Type B pancreatic cell (in vitro differentiated cells): ENCODE measurements at places on chromosomes 12 and 14.

GRCh38 chr12:16329594-16329993 is 17.9 kb upstream of the MGST1 start:
- no peak for DNase-seq

DNA sequence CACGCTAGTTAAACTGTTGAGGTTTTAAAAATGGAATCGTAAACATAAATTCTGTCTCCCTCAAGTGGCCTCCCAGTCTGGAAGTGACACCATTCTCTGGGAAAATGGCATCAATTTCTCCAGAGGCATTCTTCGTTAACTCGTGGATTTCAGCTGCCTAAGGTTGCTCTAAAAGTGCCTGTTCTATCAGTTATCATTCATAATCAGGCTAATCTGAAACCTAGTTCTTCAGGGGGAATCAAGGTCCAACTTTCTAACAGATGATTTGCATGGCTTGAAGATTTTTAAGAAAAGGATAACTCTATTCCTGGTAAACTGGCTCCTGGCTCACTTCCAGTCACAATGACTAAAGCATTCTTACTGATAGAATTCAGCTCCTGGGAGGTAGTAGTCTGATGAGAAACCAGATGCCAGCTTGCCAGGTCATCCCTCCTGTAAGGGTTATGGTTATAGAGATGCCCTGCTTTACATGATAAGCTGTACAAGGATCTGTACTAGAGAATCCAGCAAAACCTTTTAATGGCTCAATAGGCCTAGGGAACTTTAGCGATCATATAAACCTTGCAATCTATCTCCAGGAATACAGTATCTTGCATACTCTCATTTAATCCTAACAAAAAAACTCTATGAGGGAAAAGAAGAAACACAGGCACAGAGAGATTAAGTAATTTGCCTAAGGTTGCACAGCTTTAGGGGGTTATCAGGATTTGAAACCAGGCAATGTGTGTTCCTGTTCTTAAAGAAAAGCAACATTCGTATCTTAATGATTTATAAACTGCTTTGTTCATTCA is 1.5 kb downstream of the L3HYPDH start:
- DNase-seq = no peak

DNA sequence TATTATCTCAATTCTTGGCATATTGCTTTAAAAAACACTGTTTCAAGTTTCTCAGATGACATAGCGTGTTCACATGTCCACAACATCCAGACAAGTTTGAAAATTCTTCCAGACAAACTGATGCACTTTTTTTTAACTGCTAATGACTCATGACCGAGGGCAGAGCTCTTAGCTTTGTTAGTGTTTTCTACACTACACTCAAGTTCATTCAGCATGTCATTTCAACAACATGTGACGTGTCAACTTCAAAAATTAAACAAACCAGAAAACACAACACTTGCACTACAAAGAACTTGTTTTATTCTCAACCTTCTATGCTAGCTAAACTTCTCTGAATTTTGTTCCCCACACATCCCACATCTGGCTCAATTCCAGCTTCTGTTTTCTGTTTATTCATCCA is 1186.3 kb upstream of the FLRT2 start:
- DNase-seq = no peak

- no peak for DNase-seq
These were observed 53.7 kb downstream of the EFCAB11 start for GRCh38 chr14:89900802-89901201.

DNA sequence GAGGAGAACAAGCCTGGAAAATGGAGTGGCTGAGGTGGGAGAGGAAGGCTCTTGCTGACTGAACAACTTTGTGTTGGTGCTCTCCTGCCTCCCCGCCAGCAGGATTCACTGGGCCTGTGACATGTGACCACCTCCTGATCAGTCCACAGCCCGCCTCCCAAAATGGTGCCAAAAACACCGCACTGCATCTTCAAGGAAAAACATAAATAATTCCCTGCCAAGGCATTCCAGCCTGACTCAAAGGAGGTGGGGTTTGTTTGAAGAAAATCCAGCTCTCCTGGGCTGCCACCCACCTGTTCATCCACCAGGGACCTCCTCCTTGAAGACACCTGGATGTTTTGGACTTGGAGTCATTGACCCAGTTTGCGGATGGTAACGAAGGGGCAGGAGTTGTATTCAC is 83.8 kb upstream of the PIWIL1 start:
- DNase-seq = no peak

GRCh38 chr12:7501031-7501588 is 2.5 kb downstream of the CD163 start:
- DNase-seq = no peak

DNA sequence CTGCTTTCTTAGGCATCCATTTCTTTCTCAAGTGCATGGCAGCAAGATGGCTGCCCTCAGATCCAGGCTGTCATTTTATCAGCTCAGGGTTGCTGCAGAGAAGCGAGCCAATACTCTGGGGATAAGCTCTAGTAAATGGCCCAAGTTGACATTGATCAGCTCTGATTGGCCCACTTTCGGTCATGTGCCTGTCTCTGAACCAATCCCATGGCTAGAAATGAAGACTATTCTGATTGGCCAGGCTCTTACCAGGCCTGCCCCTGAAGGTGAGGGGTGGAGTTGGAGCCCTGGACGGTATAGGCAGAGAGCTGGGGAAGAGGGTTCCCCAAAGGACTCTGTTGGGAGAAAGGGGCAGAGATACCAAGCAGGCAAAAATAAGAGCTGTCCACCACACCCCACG is 41.4 kb downstream of the MYO1H start:
- no peak for DNase-seq

GRCh38 chr12:480831-481816 is 21.4 kb downstream of the B4GALNT3 start:
- DNase-seq = no peak

- DNase-seq = no peak
These were observed 120.4 kb upstream of the CNOT2 start for GRCh38 chr12:70122804-70123203.

GRCh38 chr12:123094349-123095077 is 56.4 kb downstream of the PITPNM2 start:
- DNase-seq = no peak

DNA sequence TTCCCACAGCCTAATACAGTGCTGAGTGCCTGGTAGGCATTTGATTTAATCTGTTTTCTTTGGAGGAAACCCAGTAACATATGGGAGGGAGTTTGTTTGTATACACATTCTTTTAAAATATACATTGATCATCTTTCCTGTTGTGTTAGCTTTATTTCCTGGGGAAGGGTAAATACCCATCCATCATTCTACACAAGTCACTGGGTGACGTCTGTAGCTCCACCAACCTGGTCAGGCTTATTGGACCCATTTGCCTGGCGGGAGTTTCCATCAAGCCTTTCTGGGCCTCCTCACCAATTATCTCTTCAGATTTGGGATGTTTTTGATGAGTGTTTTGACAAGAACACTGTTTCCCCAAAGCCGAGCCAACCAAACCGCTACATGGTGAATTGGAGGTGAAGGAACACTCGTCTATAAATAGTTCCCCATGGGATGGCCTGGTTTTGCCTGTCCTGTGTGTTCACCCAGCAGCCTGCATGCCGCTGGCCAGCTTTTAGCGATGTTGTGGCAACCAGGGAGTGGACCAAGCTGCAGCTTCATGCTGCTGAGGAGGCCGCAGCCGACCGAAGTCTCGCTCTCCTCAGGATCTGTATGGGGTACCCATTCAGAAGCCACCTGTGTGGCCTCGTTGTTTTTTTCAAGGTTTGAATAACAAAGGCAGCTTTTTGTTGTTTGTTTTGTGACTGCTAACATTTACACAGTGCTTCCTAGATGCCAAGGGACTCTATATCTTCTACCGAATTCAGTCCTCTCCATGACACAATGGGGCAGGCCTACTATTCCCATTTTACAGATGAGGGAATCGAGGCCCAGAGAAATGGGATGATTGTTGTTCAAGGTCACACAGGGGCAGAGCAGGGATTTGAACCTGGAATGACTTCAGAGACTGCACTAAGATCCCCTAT is 22.6 kb downstream of the PLXNC1 start:
- DNase-seq = no peak

GRCh38 chr12:103680591-103681141 is 93.6 kb downstream of the STAB2 start:
- no peak for DNase-seq

GRCh38 chr12:103780093-103780440 is 61.0 kb downstream of the NT5DC3 start:
- DNase-seq = no peak

GRCh38 chr12:42981379-42981778 is 391.8 kb upstream of the PRICKLE1 start:
- DNase-seq = no peak

- DNase-seq = no peak
These were observed 33.6 kb upstream of the MAP3K9 start for GRCh38 chr14:70842851-70843462.

- no peak for DNase-seq
These were observed 77.2 kb upstream of the RFLNA start for GRCh38 chr12:124217508-124218242.

DNA sequence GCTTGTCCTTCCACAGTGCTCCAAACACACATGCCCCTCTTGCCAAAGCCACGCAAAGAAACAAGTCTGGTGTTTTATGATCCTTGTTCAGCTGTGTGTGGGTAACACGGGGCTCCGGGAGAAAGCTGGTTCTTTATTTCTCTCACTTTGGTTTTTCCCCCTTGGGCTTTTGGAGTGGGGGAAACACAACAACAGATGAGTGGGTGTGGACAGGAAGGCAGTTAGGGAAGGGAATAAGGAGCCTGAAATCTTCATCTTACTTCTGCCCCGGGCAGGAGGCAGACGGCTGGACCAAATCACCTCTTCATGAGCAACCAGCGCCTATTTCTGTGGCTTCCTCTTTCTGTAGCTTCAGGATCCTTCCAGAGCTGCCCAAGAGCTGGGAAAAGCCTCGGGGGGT is 218.5 kb downstream of the PHETA1 start:
- no peak for DNase-seq

- no peak for DNase-seq
These were observed 16.5 kb downstream of the KRT7 start for GRCh38 chr12:52249511-52250047.

GRCh38 chr12:116138364-116138763 is 139.1 kb downstream of the MED13L start:
- no peak for DNase-seq

- no peak for DNase-seq
These were observed 1044.9 kb upstream of the FLRT2 start for GRCh38 chr14:84485036-84485435.

DNA sequence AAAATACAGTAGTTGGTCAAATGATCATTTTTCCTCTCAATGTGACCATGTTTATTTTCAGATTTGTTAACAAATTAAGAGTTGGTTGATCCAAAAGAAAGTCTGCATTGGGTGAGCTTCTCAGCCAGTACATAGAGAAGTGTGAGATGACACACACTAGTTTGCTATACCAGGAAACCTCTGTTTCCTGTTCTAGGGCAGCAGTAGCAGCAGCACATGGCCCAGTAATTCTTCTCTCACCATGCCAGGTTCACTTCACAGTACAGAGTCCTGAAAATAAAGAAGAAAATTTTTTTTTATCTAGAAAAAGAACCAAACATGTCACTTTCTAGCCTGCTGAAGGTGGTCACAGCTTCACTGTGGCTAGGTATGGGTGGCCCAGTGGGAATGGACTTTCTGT is 250.2 kb upstream of the OR4E1 start:
- no peak for DNase-seq

DNA sequence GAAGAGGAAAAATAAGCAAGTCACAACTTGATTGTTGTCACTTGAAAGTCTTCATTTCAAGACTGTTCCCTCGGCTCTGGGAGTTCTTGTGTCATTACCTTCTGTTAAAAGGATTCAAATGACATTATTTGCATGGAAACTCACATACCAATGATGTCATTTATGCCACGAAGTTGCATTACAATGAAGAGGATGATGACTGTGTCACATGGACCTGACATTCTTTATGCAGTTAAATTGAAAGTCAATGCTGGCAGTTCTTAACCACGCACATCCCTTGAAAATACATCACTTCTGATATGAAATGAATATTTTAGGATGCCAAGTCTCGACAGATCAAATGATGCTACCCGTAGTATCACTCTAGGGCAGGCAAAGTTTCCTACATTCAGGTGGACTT is 1069.5 kb downstream of the VRK1 start:
- no peak for DNase-seq

- no peak for DNase-seq
These were observed 18.2 kb downstream of the CEP128 start for GRCh38 chr14:80923368-80923767.

- DNase-seq = no peak
These were observed 89.8 kb downstream of the PDZRN4 start for GRCh38 chr12:41277946-41278267.

GRCh38 chr12:27711317-27711682 is 668 bp downstream of the MRPS35 start:
- DNase-seq = no peak

- DNase-seq = no peak
These were observed 15.0 kb downstream of the POMT2 start for GRCh38 chr14:77305696-77306095.

DNA sequence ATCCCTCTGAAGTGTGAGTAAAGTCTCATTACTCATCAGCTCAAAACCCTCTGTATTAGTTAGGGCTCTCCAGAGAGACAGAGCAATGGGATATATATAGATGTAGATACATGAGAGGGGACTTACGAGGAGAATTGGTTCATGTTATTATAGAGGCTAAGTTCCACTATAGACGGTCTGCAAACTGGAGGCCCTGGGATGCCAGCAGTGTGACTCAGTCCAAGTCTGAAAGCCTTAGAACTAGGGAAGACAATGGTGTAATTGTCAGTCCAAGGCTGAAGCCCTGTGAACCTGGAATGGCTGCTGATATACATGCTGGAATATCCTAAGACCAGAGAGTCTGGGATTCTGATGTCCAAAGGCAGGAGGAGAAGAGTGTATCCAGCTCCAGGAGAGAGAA is 57.3 kb upstream of the CEP83 start:
- no peak for DNase-seq

GRCh38 chr12:131282292-131283080 is 328.8 kb downstream of the ADGRD1 start:
- DNase-seq = peak; percentile 58

DNA sequence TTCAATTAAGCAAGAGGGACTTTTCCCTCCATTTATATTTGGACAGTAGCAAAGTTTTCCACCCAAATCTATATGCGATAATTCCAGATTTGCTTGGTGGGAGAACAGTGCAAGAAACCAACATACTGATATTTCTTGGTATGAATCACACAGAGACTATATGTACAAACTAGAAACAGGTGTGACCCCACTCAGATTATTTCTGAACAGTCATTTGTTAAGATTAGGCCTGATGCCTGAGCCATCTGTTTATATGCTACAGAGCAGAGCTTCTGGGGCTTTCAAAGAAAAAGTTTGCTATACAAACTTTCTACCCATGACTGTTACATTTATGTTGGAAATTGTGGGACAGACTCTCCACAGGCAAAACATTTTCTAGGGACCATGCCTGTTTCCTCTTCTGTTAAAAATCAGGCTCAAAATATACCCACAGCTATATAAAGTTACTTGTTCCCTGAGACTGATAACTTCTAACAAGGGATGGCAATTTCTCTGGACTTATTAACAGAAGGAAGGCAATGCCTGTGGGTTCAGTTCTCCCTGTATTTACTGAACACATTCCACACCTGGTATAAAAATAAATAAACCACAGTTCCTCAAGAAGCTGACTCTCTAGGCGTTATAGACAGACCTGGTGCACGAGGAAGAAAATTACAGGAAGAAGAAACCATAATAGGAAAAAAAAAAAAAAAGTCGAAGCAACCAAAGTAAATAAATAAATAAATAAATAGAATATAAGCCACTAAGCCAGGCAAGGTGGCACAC is 8.0 kb downstream of the PTPN21 start:
- DNase-seq = no peak

- DNase-seq = peak; percentile 45
These were observed 32.1 kb downstream of the GALNT16 start for GRCh38 chr14:69291891-69292561.
